ENCODE measurements at places on chromosomes 7 and 10.

GRCh38 chr10:4131407-4132215 lies 346.6 kb upstream of the KLF6 start:
- DNase-seq: no peak

GRCh38 chr10:103748020-103748419 lies 107.4 kb downstream of the SH3PXD2A start:
- no peak for DNase-seq

DNA sequence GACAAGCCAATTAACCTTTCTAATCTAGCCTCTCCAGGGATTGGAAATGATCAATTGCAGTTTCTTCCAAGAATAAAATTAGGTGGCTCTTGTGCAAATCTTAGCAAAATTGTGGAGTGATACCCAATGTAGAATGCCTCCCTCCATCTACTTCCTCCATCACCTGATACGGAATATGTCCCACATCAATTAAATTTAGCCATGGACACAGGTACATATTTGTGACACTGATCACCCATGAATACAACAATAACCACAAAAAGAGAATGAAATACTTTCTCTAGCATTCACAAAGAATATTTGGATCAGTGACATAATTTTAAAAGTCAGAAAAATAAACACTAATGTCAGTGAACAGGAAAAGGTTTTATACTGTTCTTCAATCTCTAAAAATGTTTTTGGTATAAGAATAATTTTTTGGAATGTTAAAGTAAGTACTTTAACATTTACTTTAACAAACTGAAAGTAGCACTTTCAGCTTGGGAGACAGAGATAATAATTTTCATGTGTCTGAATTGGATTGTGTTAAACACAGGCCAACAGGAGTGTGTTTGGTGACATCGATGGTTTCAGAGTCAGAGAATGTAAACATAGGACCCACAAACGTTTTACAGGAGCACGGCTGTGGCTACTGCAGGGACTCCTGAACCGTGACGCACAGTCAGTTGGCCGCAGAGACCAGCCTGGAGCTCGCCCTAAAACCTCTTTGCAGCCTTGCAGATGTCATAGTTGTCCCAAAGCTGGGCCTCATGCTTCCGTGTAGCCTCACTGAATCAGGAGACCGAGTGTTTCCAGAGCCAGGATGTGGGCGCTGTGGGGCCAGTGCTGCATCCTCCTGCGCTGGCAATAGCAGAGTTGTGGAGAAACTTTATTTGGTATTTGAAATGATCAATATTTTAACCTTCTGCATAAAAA lies 7.2 kb downstream of the RBM20 start:
- DNase-seq: peak; percentile 84

- no peak for DNase-seq
Observed at GRCh38 chr7:17771901-17772408, 168.3 kb downstream of the SNX13 start.

DNA sequence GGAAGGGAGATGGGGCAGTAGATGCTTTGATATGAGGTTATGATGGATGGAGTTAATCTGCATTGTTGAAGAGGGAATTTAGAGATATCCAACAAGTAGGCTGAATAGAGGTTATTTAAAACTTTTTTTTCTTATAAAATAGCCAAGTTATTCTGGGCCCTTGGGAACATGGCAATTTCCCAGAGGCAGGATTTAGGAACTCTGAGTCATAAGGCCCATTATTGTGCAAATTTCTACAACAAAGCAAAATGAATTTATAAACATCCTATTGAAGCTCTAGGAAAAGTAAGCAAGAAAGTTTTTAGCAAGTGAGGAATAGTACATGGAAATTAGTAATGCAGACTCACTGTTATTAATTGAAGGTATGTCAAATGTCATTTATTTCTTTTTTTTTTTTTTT lies 160.9 kb upstream of the NPY start:
- DNase-seq: no peak

GRCh38 chr7:117711556-117711955 lies 161.7 kb downstream of the CTTNBP2 start:
- DNase-seq: no peak

DNA sequence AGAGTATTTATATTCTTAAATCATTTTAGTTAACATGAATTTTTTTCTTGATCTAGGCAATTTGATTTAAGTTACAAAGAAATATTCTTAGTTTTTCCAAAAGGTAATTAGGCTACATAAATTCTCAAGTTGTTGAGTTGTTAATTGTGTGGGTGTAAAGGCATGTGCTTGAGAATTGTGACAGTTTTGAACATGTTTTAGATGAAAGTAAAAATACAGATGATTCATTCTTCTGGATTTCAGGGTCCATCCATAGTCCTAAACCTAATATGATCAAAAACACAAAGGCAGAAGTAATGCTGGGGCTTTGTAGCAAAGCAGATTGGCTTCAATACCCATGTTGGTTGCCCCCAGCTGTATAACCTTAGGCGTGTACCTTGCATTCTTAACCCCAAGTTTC lies 127.9 kb downstream of the CPED1 start:
- no peak for DNase-seq

DNA sequence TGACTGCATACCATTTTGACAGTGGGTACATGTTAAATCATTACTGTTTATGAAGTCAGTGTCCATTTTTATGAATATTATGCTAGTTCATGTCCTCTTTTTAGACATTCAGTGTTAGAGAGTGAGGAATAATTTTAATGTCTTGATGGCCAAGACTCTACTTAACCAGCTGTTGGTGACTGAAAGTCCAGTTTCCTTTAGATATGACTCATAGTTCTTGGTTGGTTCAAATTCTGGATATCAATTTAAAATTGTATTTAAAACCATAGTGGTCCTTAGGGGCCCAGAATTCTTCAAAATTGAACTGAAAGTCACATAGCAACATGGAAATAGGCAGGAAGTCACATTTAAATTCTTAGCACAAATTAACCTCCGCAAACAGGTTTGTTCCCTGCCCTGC lies 196.5 kb upstream of the PRPS1L1 start:
- no peak for DNase-seq

GRCh38 chr10:121608469-121609190 lies 10.4 kb upstream of the FGFR2 start:
- DNase-seq: no peak

- no peak for DNase-seq
Observed at GRCh38 chr10:100786591-100786990, 41.2 kb downstream of the PAX2 start.

DNA sequence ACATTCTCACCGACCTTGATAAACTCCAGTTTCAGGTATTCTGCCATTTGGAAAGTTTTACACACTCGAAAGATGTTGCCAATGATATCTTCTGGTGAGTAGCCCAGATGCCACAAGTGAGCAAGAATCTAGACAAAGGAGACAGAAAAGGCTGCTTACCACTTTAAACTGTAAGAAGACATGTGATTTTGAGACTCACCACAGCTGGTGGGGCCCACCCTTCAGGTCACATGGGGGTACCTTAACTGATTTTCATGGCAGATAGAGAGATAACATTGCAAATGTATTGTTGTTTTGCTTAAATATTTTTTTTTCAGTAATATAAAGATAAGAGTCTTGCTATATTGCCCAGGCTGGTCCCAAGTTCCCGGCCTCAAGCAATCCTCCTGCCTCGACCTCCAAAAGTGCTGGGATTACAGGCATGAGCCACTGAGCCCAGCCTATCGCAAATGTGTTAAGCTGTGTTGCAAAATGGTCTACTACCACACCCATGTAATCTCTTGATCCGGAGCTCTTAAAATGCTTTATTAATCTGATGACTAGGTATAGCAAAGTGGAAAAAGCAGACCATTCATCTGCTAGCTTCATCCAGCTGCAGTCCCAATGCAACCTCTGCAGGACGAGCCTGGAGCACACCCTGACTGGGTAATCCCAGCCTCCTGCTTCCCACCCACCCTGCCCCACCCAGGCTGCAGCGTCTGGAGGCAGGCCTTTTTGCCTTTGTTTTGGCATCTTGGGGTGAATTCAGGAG lies 18.5 kb downstream of the RFC2 start:
- DNase-seq: no peak

Measured in coronary artery (tissue), 2 donors.